ENCODE measurements at places on chromosomes 7 and 10. TPM values are rescaled to one million over a fixed set of nuclear protein-coding genes. Genes with fewer than 3 reads are reported as not detected.

- peak; percentile 67 for DNase-seq
These were observed 21.0 kb upstream of the ASB15 start for GRCh38 chr7:123580406-123581161.

DNA sequence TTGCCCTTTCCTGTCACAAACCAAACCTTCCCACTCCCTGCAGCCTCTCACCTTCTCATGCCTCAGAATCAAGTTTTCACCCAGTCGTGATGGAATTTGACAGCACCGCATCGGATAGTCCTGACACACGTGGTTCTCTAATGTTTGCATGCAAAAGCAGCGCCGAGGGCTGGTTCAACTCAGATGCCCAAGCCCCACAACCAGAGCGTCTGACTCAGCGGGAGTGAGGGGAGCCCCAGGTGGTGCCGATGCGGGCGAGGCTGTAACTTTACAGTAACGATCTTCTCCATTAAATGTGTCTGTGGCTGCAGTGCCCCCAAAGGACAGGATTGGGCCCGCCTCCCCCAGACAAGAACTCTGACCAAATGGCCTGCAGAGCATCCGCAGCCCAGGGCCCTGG, 284.5 kb downstream of the CELF2 start:
- no peak for DNase-seq

GRCh38 chr10:59901470-59901869, 4.9 kb downstream of the CCDC6 start:
- DNase-seq = no peak

DNA sequence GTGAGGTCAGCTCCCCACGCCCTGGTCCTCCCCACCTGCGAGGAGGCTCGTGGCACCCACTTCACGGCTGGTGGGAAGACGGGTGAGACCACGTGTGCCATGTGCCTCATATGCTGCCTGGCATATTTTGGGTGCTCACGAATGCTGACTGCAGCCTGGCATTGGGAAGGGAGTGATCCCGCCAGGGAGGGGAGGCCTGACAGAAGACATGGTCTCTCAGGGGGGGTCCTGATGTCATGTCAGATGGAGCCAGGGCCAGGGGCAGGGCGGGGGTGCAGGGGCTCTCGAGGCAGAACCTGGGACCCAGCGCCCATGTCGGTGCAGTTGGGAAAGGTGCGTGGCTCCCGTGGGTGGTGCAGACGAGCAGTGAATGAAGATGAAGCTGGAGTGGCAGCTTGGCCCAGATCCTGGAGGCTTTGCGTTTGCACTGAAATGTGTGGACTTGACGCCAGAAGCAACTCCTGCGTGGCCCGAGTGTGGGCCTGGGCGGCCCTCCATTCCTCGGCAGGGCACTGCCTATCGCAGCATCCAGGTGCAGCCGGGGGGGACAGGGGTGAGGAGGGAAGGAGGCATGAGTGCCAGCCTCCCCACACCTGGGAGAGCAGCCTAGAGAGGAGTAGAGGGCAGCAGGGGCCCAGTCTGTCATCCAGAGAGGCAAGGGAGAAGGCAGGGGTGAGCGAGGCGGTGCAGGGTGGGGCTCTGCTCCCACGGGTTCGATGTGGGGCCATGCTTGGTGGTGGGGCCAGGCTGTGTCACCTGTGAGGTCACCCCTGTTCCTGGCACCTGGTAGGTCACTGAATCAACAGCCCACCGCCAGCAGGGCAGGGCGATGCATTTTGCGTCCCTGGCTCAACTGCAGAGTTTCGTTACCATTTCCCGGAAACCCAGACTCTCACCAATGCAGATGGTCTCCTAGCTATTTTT, 385.6 kb downstream of the DNAJB6 start:
- DNase-seq = no peak

- DNase-seq = no peak
These were observed 46.1 kb downstream of the PROSER2 start for GRCh38 chr10:11869219-11869618.

GRCh38 chr10:69075431-69075830, 12.5 kb upstream of the SRGN start:
- no peak for DNase-seq

DNA sequence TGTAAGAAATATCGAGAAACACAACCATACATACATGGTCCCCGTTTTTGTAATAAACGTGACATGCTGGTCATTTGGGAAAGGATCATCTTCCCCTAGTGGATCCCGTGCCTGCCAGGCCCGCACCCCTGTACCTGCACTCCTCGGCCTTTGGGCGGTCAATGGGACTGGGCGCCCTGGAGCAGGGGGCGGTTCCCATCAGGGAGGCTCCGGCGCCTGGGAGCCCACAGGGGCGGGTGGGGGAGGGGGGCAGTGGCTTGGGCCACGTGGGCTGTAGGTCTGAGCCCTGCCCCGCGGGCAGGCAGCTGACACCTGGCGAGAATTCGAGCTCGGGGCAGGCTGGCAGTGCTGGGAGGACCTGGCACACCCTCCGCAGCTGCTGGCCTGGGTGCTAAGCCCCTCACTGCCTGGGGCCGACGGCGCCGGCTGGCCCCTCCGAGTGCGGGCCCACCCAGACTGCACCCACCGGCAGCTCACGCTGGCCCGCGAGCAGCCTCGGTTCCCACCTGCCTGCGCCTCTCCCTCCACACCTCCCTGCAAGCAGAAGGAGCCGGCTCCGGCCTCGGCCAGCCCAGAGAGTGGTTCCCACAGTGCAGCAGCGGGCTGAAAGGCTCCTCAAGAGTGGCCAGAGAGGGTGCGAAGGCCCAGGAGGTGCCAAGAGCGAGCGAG, 361.6 kb upstream of the GRM3 start:
- DNase-seq = no peak

DNA sequence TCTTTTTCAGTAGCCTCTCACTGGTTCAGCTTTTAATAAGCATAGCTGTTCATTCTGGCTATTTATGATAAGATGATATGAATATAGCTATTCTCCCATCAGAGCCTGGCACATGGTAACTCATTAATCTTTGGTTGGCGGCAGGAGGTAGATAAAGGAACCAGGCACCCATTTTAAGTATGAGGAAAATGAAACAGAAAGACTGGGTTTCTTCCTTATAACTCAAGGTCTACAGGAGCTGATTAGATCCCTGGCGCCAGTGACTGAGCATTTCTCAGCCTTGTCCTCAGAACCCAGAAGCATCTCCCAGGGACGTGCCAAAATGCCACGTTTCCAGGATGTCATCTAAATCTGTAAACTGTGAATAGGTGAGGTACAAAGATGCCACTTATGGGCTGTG, 141.9 kb downstream of the TCF7L2 start:
- no peak for DNase-seq

DNA sequence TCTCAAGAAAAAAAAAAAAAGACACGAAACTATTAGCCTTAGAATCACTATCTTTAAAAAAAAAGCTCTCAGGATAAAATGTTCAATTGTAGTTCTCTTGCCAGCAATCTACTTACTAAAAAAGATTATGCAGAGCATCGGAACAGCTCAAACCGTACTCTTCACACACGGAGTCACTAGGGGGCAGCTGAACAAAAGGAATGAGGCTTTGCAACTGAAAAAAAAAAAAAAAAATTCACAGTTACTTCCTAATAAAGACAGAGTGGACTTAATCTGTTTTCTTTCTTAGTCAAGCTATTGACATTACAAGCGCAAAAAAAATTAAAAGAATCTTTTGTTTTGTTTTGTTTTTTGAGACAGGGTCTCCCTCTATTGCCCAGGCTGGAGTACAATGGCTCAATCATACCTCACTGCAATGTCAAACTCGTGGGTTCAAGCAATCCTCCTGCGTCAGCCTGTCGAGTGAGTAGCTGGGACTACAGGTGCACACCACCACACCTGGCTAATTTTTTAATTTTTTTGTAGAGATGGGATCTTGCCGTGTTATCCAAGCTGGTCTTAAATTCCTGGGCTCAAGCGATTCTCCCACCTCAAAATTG, 11.5 kb downstream of the PMS2 start:
- peak; percentile 72 for DNase-seq

- peak; percentile 31 for DNase-seq
These were observed 389.4 kb downstream of the KCNMA1 start for GRCh38 chr10:77248104-77248790.

DNA sequence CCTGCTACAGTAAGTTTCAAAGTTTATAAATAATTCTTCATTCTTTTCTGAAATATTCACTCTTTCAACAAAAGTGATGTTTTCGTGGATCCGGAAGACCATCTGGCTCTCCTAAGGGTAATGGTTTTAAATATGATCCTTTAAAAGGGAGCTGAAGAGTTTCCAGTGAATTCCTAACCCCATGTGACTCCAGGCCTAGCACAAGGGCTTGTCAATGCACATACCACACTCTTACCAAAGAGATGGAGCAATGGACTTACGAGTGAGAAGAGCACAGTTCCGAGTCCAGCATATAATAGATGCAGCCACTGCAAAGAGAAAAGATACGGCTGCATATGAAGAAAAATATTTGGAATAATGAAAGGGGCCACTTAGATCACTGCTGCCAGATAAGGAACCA, 32.1 kb upstream of the GATAD1 start:
- DNase-seq = no peak

DNA sequence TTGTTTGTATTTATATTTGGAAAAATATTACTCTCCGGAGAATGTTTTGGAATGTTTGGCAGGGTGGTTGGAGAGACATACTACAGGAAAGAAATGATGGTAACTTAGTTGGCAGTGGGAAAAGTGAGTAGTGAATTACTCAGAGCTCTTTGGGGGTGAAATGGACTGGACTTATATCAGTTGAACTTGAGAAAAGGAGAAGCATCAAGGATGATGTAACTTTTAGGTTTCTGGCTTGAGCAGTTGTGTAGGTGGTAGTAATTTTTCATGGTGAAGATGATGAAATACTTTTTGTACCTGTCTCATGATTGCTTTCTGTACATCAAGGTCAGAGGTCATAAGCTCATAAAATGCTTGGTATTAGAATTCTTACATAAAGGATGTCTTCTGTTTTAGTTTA, 617.2 kb downstream of the AUTS2 start:
- DNase-seq = no peak

DNA sequence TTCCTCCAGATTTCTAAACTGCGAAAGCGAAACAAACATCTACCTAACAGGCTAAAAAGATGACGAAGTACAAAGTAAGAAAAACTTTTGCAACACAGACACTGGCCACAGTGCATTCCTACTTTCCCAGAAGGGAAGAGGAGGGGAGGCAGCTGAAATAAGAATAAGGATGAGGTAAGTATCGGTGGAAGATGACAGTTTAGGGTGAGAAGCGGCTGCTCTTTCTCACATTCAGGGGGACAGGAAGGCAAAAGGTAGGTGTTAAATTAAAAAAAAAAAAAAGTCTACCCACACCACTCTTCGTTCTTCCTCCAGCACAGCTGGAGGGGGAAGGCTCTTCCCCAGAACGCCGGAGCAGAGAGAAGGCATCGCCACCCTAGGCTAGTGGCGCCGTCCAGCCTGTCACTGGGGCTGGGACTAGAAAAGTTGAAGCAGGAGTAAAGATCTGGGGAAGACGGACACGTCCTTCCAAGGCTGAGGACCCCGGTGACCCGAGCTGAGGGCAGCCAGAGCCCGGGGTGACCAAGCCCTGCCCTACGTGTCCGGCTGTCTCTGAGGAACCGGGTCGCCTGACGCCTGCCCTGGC, 846 bp downstream of the DNAJC1 start:
- peak; percentile 10 for DNase-seq

GRCh38 chr10:71687077-71687476, 32.5 kb downstream of the C10orf105 start:
- no peak for DNase-seq

DNA sequence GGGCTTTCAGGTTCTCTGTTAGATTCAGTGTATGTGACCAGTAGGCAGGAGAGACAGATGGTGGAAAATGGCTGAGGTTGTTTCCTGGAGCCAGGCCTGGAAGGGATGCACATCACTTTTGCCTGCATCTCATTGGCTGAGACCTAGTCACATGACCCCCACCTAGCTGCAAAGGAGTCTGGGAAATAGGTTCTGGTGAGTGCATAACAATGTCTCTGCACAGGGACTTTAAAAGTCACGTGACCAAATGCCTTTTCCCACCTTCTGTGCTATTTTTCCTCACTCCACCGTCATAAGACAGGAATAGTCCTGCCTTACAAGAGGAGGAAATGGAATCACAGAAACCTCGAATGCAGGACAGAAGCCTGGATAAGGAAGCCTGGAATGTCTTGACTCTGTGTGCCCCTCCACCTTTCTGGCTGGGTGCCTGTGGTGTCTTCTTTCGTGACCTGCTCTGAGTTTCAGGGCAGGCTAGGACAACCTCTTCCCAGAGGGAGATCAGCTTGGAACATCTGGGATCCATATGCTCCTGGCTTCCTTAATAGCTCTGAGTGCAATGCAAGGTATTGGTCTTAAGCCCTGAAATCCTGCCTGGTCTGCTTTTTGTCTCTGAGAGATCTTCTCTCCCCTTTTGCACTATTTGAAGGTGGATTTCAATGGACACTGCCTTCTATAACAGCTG, 139.9 kb upstream of the ZNF438 start:
- no peak for DNase-seq

DNA sequence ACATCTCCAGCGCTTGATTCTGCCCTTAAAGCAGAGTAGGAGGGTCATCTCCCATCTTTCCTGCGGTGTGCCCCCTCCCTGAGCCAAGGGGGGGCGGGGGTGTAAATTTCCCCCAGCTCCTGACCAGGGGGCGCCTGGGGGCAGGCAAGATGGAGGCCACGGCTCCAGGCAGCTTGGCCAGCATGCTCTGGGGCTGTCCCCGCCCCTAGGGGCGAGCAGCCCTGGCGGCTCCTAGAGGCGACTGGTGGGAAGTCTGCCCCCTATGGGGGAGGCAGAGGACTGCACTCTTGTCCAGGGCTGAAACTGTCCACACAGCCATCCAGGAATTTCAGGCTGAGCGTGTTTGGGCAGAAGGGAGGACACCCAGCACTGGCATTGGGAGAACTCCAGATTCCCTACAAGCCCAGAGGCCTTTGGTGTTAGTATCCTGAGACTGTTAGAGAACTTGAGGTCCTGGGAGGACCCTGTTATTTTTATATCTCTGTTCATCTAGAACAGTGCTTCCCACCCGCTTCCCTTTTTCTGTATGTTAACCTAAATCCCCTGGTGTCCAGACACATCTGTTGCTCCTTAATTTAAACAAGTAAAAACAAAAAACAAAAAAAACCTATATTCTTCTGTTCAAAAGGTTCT, 4.6 kb downstream of the STRA8 start:
- no peak for DNase-seq

GRCh38 chr7:116557066-116557585, 32.3 kb downstream of the CAV1 start:
- DNase-seq = peak; percentile 16

GRCh38 chr7:904847-905246, 28.5 kb downstream of the GET4 start:
- DNase-seq = no peak

DNA sequence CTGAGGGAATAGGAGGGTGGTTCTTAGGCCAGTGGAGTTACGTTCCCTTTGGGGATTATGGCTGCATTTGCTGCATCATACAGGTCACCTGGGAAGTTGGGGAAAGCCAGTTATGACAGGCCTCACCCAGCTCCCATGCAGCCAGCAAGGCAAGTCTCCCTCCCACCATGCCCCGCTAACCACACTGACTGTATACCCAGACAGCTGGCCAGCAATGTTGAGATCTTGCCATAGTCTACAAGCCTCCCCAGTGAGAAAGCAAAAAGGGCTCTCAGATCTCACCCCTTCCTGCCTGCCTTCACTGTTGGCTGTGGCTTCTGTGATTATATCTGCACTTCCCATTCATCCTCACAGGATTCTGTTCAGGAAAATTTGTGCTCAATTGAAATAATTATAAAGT, 133.3 kb upstream of the HGF start:
- DNase-seq = no peak

- no peak for DNase-seq
These were observed 1257.8 kb upstream of the SORCS1 start for GRCh38 chr10:108422286-108422685.

Gene CASP7
- 18.9 TPM for total RNA-seq

Gene OPN4
- total RNA-seq = not detected

Gene ECHDC3
- total RNA-seq = 10.1 TPM

Gene OR13A1
- total RNA-seq = 1.5 TPM

Gene SFTPD
- not detected for total RNA-seq

Gene NPY
- not detected for total RNA-seq

Gene PURB
- 18.5 TPM for total RNA-seq

Gene TEX47
- total RNA-seq = not detected

Gene SLC26A5
- not detected for total RNA-seq

All from neural progenitor cell (in vitro differentiated cells).